ENCODE measurements at places on chromosomes 6 and 20.

- no peak for DNase-seq
Measured at GRCh38 chr6:137637121-137637520, 142.9 kb upstream of the OLIG3 start.

GRCh38 chr6:108903796-108904195 lies 55.6 kb downstream of the ARMC2 start:
- DNase-seq = no peak

- DNase-seq = no peak
Measured at GRCh38 chr20:14696937-14697336, 359.5 kb upstream of the FLRT3 start.

- DNase-seq = no peak
Measured at GRCh38 chr6:18380851-18381250, 6.3 kb upstream of the RNF144B start.

GRCh38 chr6:36829919-36830544 lies 9.2 kb downstream of the CPNE5 start:
- DNase-seq = no peak

DNA sequence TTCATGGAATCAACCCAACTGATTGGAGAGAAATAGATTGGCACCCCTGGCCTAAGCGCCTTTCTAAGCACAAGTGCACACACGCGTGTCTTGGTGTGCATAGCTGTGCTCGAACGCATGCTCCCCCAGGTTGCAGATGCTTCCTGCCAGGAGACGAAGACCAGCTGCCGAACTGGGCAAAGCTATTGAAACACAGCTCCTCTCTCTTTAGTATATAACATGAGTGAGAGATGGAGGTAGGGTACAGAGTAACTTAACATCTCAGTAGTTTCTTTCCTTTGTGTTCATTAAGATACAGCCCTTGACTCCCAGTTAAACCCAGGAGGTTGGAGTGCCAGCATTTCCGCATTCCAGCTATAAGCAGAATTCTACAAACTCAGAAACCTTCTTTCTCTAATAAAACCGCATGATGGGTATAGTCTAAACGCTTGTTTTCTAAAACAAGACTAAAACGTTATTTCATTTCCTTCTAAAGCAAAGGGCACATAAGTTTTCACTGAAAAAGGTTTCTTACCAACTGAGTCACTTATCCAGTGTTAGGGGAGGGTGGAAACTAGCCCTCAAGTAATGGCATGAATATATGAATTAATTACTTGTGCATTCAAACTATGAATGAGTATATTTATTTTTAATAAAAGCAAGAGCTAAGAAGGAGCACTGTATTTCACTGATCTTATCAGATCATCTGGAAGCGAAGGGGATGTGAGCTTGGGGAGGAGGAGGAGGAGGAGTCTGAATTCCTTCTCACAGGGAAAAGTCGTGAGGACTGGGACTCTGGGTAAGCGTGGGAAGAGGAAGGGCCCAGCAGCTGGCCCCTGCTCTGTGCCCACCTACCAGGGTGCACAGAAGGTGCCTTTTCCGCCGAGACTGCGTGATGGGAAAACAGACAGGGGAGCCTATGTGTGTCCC lies 179.2 kb downstream of the TMEM242 start:
- DNase-seq = no peak

- DNase-seq = no peak
Measured at GRCh38 chr6:132813173-132813856, 1.1 kb upstream of the RPS12 start.

DNA sequence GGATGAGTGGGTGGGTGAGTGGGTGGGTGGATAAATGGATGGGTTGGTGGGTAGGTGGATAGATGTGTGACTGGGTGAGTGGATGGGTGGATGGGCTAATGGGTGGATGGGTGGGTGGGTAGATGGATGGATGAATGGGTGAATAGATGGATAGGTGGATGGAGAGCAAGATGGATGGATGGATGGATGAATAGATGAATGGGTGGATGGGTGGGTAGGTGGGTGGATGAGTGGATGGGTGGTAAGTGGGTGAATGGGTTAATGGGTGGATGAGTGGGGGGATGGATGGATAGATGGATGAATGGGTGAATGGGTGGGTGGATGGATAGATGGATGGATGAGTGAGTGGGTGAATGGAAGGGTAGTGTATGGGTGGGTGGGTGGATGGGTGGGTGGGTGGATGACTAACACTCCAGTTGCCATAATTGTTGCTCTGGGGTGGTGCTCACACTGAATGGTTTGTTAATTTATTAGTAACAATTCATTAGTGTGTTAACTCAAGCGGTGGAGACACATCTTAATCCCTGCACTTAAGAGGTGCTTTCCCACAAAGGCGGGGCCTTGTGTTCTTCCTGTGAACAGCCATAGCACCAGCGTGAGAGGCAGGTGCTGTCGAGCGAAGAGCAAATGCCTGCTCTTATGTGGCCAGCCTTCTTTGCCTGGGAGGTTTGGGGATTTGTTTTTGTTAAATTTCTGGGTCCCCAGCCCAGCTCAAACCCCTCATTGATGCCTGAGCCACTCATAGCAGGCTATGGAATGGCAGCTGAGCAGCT lies 4.9 kb upstream of the APCDD1L start:
- DNase-seq = no peak

GRCh38 chr6:13924949-13925881 lies at the start of gene RNF182:
TSS of gene RNF182 (plus strand) at chr6:13924952. CDS start at chr6:13977120, 52,168 bp downstream.
- DNase-seq = no peak

DNA sequence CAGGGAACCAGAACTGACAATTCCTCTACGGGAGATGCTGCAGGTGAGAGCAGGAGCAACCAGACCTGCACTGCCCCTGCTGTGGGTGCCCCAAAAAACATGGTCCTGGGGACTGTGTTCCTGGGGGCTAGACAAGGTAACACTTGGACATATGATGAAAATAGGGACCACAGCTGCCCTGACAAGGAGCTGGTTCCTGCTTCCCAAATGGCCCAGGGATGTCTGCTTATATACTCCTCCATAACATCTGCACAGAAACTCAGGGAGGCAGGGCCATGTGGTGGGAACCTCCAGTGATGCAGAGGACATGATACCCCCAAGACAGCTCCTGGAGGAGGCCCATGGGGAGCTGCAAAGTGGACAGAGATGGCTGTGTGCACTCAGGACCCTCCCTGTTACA lies 19.8 kb downstream of the HLA-F start:
- DNase-seq = no peak

DNA sequence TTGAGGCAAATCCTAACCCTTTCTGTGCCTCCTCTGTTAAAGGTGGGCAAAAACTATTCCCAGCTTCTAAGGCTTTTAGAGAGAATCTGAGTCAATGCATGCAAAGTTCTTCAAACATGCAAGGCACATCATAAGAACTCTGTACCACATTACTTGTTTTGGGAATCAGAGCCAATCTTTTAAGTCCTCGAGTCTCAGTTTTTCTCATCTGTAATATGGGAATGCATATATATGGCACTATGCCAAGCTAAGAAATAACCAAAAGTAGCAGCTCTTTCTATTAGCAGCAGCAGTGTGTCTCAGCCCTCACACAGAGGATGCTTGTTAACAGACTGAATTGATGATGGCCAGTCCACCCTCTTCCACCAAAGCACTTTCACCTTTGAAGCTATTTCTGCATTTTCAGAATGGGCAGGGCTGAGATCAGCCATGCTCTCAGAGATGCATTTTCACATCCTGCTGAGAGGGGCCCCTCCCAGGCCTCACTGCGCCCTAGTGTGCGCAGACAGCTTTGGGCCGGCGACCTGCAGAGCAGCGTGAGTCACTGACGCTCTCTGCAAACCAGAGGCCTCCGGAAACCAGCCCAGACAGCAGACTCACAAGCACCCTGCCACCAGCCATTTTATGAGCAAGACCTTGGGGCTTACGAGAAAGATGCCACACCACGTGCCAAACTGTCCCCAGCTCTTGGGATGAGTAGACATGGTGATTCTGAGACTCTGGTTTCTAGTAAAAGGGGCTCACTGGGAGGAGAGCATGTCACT lies 138.0 kb downstream of the NFATC2 start:
- DNase-seq = no peak

GRCh38 chr6:91298543-91299145 lies 711.8 kb upstream of the MAP3K7 start:
- DNase-seq = no peak

Measured in activated naive CD8-positive, alpha-beta T cell treated with anti-CD3 and anti-CD28 coated beads, Interleukin-2, amount 50 U/mL, for 16 hours (primary cell).